ENCODE measurements at places on chromosomes 3 and 15.

GRCh38 chr15:90836296-90836871 is 32.0 kb upstream of the FURIN start:
- DNase-seq = no peak

- DNase-seq = no peak
These were observed 16.2 kb downstream of the CEP152 start for GRCh38 chr15:48794697-48795134.

GRCh38 chr15:68684476-68684875 is 105.7 kb downstream of the CORO2B start:
- no peak for DNase-seq

DNA sequence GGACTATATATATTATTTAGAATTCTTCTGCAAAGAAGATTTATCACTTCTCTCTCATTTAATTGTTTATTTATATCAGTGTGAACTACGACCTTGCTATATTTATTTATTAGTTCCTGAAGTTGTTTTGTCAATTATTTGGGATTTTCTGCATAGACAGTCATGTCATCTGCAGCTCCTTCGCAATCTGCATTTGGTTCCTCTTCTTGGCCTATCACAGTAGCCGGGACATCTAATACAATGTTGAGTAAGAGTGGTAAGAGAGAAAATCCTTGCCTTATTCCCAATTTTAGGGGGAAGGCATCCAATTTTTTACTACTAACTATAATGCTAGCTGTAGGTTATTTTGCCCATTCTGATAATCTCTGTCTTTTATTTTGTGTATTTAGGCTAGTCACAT is 39.4 kb downstream of the FOXL2 start:
- DNase-seq = no peak

DNA sequence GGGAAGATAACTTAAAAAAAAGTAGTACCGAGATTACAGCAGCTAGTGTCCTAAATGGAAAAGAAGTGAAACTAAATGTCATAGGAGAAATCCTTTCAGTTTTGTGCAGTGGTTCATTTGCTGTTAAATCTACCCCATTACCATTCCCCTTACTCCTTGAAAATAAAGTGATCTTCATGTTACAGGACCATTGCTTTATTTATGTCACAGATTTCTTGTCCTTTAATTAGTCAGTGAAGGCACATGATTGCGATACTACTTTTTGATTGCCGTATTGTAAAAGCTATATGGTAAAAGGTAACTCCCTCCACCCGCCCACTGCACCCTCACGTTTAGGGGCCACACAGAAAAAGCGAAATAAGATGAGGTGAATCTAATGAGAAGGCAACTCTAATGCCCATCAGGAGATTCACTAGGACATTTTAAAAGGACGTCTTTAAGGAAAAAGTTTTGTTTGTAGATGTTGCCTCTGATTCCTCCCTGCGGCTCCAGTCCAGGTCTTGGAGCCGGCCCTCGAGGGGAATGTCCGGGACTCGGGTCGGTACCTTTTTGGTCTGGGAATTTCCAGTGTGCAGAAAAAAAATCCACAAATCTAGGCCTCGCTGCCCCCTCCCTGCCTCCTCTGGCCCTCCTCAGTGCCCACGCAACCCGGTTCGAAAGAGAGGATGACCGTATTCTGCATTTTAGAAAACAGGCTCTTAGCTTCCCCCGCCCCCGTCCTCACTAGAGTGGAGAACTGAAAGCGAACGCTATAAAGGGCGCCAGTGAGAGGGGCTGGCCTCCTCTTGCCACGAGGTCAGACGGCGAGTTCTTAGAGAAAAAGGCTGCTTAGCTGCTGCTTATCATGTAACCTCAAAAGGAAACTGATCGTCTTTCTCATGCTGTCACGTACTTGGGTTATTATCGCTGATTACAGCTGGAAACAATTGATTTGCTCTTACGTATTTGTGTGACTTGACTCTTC is 21.8 kb upstream of the NFKBIZ start:
- peak; percentile 75 for DNase-seq

Data from NCI-H1092 treated with DMSO at 0.1 percent for 48 hours (cell line).